ENCODE measurements at places on chromosomes 16 and 17. TPM values are rescaled to one million over a fixed set of nuclear protein-coding genes. Genes with fewer than 3 reads are reported as not detected.
A peak's percentile ranks its signal among the peaks of the same experiment; 100 is the strongest.

GRCh38 chr16:5928476-5929065 lies 831.0 kb upstream of the EEF2KMT start:
- no peak for DNase-seq

Gene ASB16
- total RNA-seq, result not detected

- DNase-seq, result peak; percentile 86
Measured at GRCh38 chr17:81966343-81967243, 5.6 kb upstream of the NOTUM start.

GRCh38 chr16:54936979-54937670 lies 6.5 kb downstream of the IRX5 start:
- DNase-seq, result no peak

DNA sequence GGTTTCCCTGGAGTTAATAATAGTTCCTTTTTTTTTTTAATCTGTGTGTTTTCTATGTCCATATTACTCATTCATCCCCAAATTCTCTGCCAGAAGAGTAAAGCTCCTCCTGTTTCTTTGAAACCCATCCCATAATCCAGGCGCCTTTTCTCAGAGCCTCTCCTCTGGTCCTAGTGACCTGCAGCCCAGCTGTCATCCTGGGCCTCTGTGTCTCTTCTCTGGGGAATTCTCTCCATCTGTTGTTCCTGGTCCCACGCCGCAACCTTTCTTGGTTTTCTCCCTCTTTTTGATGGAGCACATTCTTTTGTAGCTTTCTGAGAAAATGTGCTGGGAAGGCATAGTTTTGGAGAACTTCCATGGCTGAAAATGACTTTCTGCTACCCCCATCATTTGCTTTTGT lies 10.2 kb downstream of the KATNB1 start:
- DNase-seq, result no peak

DNA sequence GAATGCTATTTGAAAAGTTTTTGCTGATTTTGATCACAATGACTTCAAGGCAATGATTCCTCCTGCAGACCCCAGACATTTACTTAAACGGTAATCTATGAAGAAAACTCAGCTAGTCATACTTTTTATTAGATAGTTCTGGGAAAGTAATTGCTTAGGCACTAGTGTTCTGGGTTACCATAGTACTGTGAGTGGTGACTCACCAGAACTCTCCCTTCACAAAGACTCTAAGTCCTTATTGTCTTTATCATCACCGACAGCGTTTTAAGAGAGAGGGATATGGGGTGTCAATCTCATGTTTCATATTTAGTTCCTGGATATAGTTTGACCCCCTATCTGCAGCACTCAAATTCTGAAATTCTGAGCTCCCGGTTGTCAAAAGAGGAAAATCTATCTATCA lies 43.0 kb upstream of the CDH8 start:
- no peak for DNase-seq
